ENCODE measurements at places on chromosomes 3 and 15.

GRCh38 chr3:124576565-124577493, 153.4 kb upstream of the UMPS start:
- no peak for DNase-seq

DNA sequence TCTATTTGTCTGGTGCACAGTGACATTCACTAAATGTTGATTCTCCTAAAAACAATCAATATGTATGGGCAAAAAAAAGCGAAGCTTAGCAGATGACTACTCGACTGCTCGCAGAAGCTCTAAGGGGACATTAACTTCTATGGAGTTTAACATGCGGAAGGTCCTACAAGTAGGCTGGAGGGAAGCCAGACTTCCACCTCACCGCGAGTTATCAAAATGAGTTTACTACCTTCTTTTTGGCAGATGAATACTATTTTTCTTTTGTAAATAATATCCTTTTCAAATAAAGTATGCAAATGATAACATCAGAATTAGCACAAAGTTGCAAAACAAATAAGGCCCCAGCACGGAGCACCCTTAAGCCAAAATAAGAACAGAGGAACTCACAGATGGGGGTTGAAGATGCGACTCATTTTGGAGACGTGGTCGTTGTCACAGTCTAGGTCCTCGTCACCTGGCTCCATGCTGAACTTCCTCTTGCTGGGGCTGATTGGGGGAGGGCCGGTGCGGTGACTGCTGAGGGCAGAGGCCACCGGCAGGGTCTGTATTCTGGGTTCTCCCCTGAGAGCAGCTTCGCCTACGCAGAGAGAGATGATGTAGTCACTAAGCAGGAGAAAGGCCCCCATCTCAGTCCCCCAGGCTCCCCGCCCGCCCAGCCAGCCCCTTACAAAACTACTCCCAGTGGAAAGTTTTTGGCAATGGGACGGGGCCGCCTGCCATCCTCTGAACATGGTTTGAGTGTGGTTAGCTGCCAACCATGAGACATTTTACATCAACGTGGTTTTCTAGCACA, 42.1 kb downstream of the VGLL4 start:
- peak; percentile 64 for DNase-seq

DNA sequence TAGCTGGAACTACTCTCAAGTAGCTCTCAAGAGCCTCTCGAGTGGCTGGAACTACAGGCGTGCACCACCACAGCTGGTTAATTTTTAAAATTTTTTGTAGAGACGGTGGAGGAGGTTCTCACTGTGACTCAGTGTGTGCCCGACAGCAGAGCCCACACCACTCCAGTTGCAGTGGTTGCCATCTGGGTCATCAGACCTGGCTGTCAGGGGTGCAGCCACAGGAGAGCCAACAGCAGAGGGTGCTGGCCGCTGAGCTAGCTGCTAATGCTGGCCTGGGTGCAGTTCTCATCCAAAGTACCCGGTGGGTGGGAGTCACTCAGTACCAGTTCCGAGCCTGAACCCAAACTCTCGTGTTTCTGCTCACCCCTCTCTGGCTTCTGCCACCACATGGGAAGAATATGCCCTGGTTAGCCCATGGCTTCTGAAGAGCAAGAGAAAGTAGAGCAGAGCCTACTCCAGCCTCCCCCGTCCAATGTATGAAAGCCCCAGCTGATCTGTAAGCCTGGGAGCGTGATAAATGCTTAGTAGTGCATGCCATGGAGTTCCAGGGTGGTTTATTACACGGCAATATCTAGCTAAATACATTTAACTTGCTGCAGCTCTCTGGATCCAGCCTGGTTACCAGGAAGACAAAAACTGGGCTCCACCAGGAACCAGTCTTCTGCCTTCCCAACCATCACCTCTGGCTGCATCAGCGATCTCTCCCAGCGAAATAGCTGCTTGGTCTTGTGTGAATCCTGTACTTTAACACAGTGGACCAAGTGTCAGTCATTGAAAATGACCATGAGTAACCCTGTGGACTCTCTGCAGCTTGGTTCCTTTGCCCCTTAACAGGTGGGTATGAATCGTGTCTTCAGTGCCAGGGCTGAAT, 17.1 kb downstream of the UMPS start:
- DNase-seq, result no peak

DNA sequence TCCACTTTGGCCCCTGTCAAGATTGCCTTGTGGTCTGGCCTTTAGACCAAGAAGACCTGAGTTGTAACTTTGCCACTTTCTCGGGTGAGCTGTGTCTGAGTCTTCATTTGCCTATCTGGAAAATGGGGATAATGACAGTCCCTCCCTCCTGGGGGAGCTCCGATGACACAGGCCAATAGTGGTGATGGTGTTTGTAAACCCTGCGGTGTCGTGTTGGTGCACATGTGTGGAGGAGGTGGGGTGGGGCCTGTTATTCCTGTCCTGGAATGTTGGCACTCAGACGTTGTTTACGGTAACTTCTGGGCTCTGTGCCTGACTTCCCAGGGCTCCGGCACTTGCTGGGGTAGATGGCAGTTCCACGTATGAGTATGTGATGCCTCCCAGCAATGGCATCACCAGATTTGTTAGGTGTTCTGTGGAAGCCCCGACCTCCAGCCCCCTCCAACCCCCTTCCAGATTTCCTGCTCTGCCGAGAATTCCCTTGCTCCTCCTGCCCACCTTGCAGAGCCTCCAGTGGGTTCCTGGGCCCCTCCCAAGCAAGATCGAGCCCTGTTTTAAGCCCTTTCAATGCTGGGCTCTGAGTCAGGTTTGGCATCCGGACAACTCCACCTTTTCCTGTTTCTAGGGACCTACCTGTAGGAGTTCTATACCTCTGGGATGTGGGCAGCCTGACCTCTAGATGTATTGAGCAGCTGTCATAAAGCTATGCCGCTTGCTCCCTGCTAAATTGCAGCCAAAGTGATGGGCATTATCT, 31.4 kb downstream of the HRH1 start:
- DNase-seq, result no peak

DNA sequence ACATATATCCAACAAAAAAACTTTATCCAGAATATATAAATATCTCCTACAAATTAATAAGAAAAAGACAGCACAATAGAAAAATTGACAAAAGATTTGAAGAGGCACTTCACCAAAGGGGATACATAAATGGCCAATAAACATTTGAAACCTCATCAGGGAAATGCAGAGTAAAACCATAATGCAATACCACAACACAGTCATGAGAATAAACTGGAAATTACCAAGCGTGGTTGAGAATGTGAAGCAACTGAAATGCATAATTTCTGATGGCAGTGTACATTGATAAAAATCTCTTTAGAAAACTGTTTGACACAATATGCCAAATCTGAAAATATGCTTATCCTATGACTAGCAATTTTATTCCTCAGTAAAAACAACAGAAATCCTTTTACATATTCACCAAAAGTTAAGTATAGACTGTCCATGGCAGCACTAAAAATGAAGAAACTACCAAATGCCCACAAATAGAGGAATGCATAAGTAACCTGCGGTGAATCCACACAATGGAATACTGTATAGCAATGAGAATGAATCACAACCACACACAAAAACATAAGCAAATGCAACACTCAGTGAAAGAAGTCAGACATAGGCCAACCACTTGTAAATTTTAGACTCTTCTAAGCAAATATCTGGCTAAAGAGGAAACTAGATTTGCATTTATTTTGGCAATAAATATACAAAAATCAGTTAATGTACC, 7.9 kb downstream of the LYZL4 start:
- DNase-seq, result no peak
